Activated T-helper 1 cell treated with anti-CD3 and anti-CD28 coated beads, Interleukin-12 subunit alpha, Interleukin-12 subunit beta, Interleukin-2, Interleukin-4 antibody, amounts not matched to agents 30 ng/mL and 10 ng/mL and 1 ng/mL, durations not matched to agents 14 hours and 24 hours and 36 hours (primary cell): ENCODE measurements at places on chromosomes 2 and 18.

DNA sequence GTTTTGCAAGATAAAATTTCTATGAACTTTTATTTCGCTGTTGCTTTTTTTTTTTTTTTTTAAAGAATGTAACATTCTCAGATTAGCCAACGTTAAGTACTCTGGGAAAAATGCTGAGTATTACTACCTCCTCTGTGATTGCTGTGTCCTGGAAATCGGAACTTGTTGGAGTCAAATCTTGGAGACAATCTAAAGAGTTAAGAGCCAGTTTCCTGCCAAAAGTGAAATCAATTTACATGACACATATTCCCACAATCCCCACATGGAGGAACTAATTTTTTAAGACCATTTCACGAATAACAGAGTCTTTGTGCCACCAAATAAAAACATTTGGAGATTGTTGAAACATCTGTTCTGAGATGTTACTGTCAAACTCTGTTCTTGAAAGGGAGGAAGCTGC is 127.8 kb downstream of the MEP1B start:
- H3K4me3 ChIP-seq: no peak overlapping the region
- no peaks in the 10 kb centered on the region for H3K4me1 ChIP-seq
- DNase-seq: no peak
- H3K27ac ChIP-seq: no peak overlapping the region
- no peaks in the 10 kb centered on the region for H3K27me3 ChIP-seq

DNA sequence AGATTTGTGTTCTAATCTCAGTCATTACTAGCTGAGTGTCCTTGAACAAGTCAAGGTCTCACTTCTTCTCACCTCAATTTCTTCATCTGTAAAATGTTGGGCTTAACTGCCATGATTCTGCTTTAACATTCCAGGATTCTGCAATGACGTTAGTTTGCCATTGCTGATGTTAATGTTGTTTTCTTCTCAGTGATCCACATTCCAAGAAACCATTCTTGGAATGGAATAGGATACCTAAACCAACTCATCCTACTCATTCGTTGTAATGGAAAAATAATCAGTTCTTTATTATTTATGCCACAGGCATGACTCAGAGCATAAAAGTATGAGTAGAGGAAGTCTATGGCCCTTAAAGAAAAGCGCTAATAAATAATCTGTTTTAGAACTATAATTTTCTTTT is 140.2 kb upstream of the ETAA1 start:
- H3K27ac ChIP-seq: no peak overlapping the region
- no peaks in the 10 kb centered on the region for H3K36me3 ChIP-seq
- no peak overlapping the region for H3K4me3 ChIP-seq
- H3K4me1 ChIP-seq: no peaks in the 10 kb centered on the region
- no peak for DNase-seq
- H3K27me3 ChIP-seq: no peaks in the 10 kb centered on the region

- peaks cover 5% of the 10 kb centered on the region for H3K4me1 ChIP-seq
- H3K27ac ChIP-seq: peak within 1 kb of the TSS; percentile 41
- DNase-seq: peak; percentile 70
- peak within 1 kb of the TSS; percentile 82 for H3K4me3 ChIP-seq
- H3K36me3 ChIP-seq: peaks cover 2% of the 10 kb centered on the region
Measured at GRCh38 chr18:35376742-35377695, at the start of gene ZNF396. ZNF396 (minus strand) TSS chr18:35377337; CDS start chr18:35374292, 3,045 bp downstream.

GRCh38 chr2:127407091-127407490 is 11.1 kb upstream of the PROC start:
- H3K4me3 ChIP-seq: peak overlapping the region; percentile 53
- H3K27ac ChIP-seq: peak overlapping the region; percentile 71
- peaks cover 29% of the 10 kb centered on the region for H3K4me1 ChIP-seq
- no peak for DNase-seq
- H3K27me3 ChIP-seq: peaks cover 17% of the 10 kb centered on the region
- peaks cover 2% of the 10 kb centered on the region for H3K36me3 ChIP-seq

DNA sequence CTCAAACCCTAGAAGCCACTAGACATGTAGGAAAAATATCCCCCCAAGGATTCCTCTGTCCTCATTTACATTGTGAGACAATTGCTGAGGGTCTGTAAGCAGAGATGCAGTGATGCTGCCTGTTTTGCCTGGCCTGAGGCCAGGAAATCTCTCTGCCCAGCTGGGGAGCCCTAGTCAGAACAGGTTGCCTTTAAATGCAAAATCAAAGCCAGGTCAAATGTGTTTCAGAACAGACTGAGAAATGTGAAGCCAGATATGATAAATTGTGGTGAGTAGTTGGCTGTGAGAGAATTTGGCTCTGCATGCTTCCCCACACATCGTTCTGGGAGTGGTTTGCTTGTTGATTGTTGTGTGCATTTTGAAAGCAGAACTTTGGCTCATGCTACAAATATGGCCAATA is 38.4 kb upstream of the NXPH2 start:
- DNase-seq: no peak
